ENCODE measurements at places on chromosomes 3 and 15.

DNA sequence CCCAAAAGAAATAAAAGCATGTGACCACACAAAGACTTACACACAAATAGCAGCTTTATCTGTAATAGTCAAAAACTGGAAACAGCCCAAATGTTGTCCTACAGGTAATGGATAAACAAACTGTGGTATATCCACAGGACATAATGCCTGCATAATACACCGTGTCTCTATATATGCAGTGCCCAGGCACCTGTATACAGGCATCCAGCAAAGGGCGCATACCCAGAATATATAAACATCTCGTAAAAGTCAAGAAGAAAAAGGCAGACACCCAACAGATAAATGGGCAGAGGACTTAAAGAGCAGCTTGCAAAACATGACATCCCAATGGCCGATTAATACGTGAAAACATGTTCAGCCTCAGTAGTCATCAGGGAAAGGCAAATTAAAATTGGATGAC, 7.2 kb downstream of the OSBPL10 start:
- no peak for DNase-seq

- no peak for DNase-seq
Observed at GRCh38 chr15:73936181-73936580, 9.9 kb downstream of the LOXL1 start.

DNA sequence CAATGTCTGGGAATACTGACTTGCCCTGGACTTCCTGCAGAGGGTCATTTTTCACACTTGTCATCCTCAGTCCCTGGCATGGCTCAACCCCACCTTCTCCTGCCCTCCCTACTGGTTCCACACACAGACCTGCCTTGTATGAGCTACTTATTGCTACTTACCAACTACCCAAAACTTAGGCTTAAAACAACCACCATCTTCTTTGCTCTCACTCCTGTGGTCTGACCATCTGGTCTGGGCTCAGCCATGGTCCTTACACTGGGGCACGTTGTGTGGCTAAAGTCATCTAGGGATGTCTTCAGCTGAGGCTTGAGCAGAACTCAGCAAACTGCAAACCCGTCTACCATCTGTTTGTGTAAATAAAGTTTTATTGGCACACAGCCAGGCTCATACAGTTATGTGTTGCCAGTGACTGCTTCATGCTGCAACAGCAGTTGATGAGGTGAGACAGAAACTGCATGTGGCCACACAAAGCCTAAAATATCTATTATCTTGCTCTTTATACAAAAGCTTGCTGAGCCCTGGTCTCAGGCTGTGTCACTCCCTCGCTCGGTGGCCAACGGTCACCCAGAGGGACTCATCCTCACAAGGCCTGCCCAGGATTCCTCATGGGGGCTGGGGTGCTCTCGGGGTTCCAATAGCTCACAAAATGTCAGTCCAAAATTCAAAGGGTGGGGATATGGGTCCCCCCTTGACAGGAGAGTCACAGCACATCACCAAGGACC, 43.5 kb downstream of the KLF15 start:
- DNase-seq = no peak

GRCh38 chr3:154781595-154781994, 298.5 kb upstream of the MME start:
- no peak for DNase-seq

- DNase-seq = no peak
Observed at GRCh38 chr3:134911586-134912548, 116.8 kb downstream of the EPHB1 start.

GRCh38 chr3:184981071-184981470, 169.1 kb downstream of the VPS8 start:
- no peak for DNase-seq

DNA sequence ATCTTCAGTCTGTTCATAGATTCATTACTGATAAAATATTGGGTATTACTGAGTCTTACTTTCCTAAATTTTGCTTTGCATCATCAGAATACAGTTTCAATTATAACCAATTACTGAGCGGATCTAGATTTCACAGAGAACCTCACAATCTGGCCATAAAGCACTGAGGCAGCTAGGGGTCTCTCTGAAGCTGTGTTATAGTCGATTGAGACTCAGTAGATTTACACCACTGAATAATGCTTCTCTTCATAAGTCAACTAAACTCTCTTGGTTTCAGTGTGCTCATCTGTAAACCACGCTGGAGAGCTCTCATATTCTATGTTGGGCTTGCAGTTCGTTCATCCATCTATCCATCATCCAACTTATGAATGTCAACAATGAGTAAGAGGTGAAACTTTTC, 180.6 kb downstream of the GREM1 start:
- no peak for DNase-seq

Data from CD4-positive, alpha-beta T cell treated with Interleukin-1 beta for 1 hour (primary cell).